ENCODE measurements at places on chromosomes 11 and 22.

DNA sequence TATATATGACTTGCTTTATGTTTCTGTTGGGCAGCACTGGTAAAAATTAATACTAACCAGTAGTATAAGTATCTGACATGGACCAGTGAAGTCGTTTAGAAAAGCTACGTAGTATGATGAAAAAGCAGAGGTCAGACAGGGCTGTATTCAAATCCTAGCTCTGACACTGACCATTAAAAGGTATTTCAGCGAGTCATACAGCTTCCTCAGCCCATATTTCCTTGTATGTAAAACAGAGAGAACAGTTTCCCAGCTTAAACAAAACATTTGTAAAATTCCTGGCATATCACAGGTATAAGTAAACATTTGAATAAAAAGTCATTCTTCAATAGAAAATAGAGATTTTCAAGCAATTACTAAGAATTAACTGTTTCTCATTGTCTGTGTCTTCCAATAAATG is 4.2 kb downstream of the NOX4 start:
- peak; percentile 73 for DNase-seq

- no peak for DNase-seq
These were observed 2.8 kb downstream of the SMIM38 start for GRCh38 chr11:69158301-69159149.

DNA sequence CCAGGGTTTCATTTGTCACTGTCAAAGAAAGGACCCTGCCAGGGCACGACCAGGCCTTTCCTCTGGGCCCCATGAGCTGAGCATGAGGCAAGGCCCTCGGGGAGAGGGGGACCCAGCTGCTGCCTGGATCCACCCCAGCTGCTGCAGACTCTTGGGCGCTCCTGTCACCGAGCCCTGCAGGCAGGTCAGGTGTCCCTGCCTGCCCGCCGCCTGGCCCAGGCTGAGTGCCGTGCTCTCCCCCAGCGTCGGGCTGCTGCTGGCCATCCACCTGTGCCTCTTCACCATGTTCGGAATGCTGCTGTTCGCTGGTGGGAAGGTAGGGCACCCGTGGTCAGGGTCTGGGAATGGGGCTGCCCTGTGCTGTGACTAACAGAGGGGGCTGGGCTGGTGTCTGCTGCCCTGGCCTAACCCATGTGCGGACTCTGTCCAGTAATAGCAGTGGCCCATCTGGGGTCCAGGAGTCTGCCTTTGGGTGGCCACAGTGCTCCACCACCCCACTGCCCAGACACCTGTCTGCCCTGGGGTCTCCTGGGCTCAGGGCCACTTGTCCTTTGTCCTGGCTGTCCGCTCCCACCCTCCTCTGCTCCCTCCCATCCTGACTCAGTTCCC is 15.0 kb downstream of the TPCN2 start:
- no peak for DNase-seq

DNA sequence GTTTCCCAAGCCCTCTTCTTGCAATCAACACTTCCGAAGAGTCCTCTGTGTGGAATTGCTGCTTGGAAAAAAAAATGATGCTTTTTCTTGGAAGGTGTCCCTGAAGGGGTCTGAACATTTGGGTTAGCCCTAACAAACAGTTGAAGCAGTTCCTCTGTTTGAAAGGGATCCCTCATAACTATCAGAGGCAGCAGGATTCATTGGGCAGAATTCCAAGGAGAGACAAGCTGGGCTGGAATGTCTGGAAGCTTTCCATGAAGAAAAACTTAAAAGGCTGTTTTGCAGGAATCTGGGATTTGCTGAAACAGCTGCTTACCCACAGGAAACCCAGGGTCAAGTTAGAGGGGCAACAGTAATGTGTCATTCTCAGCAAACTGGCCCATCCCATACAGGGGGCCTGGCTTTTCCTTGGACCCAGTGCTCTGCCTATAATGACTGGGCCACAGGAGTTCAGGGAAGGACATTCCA is 3.1 kb downstream of the CSNK2A3 start:
- DNase-seq, result peak; percentile 70

DNA sequence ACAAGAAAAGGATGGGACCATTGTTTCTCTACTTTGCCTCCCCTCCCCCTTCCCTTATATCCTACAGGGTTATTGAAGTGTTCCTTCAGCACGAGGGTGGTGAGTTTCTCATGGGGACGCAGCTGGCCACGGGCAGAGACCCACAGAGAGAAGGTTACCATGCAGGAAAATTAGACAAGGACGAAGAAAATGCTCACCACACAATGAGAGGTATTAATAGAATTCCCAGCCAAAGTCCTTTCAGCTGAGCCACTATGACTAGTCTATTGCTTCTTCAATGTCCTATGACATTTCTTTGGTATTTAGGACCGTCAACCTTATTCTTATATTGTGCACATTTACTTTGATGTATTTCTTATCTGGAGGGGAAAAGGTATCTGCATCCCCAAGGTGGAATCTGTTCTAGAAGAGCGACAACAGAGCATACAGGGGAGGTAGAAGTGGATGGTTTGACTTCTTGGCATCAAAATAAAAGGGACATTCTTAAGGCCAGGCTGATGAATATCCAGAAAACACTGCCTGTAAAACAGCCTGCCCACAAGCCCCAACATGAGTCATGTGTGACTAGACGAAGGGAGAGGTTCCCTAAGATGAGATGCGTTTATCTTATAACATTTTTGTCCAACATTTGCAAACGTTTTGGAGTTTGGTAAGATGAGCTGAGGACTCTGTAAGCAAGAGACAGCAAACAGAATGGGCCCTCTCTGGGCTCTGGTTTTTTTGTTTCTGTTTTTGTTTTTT is 209.8 kb upstream of the NARS2 start:
- no peak for DNase-seq

DNA sequence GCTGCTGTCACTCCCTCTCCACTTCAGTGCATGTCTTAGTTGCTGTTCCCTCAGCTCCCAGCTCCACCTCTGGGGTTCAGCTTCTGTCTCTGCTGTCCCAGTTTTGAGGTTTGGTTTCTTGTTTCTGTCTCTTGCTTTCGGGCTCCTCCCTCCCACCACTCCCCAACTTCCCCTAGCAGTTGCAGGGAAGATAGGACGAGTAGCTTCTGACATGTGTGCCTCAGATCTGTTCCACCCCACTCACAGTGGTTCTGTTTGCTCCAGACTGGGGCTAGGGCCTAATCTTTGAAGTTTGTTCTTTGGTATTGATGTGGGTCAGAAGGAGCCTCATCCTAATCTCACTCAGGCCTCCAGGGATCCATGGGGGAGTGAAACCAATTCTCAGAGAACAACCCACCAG is 2.6 kb upstream of the RRM1 start:
- DNase-seq, result no peak

- DNase-seq, result no peak
These were observed 6.5 kb upstream of the NUP160 start for GRCh38 chr11:47854667-47855066.

DNA sequence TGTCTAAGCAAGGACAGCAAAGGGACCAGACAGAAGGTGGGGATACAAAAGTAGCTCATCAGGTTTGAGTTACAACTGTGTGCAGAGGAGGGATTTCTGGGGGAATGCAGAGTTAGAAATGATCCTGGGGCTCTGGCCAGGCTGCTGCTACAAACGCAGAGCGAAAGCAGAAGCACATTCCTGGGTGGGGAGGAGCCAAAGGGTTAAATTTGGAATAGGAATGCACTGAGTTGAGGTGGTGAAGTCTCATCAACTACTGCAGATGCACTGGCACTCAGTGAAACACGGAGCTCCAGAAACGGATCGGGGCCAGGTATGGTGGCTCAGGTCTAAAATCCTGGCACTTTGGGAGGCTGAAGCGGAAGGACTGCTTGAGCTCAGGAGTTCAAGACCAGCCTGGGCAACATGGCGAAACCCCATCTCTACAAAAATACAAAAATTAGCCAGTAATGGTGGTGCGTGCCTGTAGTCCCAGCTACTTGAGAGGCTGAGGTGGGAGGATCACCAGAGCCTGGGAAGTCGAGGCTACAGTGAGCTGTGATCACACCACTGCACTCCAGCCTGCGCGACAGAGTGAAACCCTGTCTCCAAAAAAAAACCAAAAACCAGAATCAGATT is 3.2 kb downstream of the CHKA start:
- no peak for DNase-seq

DNA sequence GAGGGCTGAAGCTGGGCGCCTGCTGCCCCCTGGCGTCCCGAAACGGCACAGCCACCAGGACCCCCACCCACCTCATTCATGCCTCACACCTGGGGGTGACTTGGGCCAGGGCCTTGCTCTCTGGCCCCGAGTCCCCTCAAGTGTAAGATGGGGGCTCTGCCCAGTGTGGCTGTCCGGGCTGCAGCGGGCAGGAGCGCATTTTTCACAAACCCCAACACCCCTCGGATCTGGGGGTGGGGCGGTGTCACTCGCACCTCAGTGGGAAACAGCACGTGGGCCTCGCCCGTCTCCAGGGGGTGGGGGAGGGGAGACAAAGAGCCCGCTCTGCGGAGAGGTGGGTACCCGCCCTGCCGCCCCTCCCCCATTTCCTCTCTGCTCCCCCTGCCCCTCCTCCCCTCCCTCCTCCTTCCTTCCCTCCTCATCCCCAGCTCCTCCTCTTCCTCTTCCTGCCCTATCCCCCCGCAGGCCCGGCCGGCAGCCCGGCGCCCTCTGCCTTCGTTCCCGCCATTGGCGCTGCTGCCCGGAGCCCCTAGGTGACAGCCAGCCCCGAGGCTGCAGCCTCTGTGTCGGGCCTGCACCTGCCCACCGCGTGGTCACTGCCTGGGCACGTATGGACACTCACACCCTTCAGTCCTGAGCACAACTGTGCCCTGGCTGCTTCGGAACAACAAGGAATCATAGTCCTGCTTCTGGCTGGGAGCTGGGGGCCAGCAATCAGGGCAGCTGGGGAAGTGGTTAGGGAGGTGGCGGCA is 6.8 kb upstream of the CDKN1C start:
- peak; percentile 14 for DNase-seq

DNA sequence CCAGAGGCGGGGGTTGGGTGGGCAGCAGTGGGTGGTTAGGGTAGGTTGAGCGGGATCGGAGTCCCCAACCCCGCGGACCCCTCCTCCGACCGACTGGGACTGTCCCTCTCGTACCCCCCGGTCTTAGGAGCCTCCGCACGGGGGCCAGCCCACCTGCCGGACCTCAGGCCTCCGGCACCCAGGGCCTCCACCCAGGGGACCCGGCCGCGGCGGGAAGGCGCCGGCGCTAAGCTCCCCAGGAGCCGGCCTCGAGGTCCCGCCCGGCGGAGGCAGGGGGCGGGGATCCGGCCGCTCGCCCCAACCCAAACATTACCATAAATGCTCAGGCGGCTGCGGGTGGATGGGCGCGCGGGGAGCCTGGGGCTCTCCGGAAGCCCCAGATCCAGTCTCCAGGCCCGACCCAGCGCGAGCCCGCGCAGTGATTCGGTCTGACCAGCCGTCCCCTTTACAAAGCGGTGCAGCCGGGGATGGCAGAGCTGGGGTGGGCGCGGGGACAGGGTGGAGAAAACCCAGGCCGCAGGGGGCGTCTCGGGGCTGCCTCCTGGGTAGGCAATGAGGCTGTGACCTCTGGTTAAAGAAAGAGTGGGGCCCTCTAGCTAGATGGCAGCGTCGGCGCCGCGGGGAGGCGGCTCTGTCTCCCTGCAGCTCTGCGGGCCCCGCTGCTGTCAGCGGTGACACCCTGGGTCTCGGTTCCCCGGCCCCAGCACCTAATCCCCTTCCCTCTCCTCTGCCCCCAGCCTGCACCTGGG is 4.0 kb upstream of the MCAM start:
- no peak for DNase-seq

DNA sequence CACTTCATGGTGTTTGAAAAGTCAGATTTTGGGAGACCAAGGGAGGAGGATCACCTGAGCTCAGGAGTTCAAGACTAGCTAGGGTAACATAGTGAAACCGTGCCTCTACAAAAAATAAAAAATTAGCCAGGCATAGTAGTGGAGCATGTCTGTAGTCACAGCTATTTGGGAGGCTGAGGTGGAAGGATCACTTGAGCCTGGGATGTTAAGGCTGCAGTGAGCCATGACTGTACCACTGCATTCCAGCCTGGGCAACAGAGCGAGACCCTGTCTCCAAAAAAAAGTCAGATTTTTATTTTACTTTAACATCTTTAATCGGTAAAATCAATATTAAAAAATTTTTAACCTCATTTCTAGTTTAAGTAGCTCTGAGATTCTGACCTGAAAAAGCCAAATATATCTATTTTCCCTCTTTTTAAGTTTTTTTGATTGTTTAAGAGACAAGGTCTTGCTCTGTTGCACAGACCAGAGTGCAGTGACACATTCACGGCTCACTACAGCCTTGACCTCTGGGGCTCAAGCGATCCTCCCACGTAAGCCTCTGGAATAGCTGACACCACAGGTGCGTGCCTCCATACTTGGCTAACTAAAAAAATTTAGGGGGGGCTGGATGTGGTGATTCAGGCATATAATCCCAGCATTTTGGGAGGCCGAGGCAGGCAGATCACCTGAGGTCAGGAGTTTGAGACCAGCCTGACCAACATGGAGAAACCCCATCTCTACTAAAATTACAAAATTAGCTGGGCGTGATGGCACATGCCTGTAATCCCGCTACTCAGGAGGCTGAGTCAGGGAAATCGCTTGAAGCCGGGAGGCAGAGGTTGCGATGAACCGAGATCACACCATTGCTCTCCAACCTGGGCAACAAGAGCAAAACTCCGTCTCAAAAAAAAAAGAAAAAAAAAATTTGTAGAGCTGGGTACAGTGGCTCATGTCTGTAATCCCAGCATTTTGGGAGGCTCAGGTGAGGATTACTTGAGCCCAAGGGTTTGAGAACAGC is 48.4 kb downstream of the SFI1 start:
- DNase-seq, result peak; percentile 79
